Renal cortical epithelial cell (primary cell): ENCODE measurements at places on chromosomes 7 and 10.

- no peak for DNase-seq
Measured at GRCh38 chr10:45220931-45221330, 94.5 kb downstream of the OR13A1 start.

- peak; percentile 29 for DNase-seq
Measured at GRCh38 chr10:4595719-4596319, 230.2 kb upstream of the AKR1E2 start.

GRCh38 chr10:132882069-132882951 is 60.1 kb downstream of the CFAP46 start:
- DNase-seq: no peak

GRCh38 chr10:43032613-43033012 is 44.3 kb upstream of the RET start:
- DNase-seq: no peak

DNA sequence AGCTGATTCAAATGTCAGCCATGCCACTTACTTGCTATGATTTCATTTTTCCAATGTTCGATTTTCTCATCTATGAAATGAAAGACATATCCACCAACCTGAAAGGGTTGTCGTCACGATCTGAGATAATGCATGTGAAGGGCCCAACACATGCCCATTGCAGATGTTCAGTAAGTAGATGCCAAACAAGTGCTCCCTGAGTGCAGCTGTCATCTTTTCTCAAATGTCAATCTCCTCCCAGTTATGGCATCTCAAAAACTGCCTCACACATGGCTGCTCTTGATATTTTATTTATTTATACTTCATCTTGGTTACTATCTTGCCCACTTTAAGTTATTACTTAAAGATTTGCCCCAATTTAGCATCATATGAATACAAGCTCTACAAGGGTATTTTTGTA is 16.8 kb downstream of the CPEB3 start:
- no peak for DNase-seq

- DNase-seq: no peak
Measured at GRCh38 chr10:43665054-43665453, 16.4 kb upstream of the ZNF32 start.

DNA sequence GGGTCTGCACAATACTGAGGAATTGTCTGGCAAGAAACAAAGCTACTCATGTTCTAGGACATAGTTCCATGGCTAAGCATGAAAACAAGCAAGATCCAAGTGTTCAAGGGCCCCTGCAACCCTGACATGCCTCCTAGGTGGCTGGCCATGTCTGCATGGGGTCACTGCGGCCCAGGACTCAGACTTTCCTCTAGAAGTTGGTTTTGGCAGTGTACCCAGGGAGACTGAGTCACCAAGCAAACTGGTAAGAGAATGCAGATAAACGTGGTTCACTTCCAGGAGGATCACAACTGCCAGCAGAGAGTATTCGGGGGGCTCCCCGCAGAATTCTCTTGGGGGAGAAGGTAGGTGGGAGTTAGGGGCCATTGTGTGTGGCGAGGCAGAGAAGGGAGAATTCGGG is 7.4 kb upstream of the PFKFB3 start:
- DNase-seq: no peak

- no peak for DNase-seq
Measured at GRCh38 chr7:116071629-116072028, 41.1 kb upstream of the TFEC start.

- DNase-seq: peak; percentile 77
Measured at GRCh38 chr10:110357252-110357780, 52.6 kb upstream of the SMNDC1 start.

DNA sequence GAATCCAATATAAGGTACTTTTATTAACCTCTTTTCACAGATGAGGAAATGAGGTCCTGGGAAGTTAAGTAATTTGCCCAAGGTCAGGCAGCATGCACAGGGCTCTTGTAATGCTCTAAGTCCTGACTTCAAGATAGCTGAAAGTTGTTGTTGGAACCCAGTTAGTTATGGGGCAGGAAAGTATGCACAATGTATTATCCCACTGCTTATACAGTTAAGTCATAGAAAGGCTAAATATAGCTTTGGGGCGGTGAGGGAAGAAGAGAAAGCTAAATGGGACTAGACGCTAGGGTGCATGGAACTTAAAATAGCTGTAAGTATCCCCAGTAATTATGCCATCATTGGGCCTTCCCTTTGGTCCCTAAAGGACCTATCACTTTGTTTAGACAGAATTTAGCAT is 9.2 kb downstream of the GLCCI1 start:
- DNase-seq: no peak

GRCh38 chr10:6881987-6882386 is 301.9 kb upstream of the PRKCQ start:
- DNase-seq: no peak

GRCh38 chr10:32077896-32078485 is 21.8 kb upstream of the KIF5B start:
- peak; percentile 36 for DNase-seq

GRCh38 chr10:92590623-92591549 is 2.0 kb upstream of the KIF11 start:
- no peak for DNase-seq

- DNase-seq: no peak
Measured at GRCh38 chr10:78202386-78202785, 168.7 kb downstream of the RPS24 start.

GRCh38 chr7:112383671-112384417 is 66.4 kb upstream of the IFRD1 start:
- peak; percentile 15 for DNase-seq

GRCh38 chr10:11794566-11794965 is 28.6 kb upstream of the PROSER2 start:
- DNase-seq: peak; percentile 83

DNA sequence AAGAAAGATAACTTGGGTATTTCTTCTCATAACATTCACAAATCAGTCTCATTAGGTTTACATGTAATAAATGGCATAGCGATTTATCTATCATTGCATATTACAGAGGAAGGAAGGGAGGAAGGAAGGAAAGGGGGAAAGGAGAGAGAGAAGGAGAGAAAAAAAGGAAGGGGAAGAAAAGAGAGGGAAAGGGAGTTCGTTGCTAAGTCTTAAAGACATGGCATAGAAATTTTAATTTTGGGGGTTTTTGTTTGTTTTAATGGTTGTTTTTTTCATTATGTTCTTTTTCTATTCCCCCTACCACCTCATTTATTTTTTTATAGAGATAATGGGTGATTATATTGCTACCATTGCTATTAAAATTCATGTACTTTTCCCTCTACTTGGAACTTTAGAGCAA is 604.3 kb downstream of the IPMK start:
- no peak for DNase-seq

DNA sequence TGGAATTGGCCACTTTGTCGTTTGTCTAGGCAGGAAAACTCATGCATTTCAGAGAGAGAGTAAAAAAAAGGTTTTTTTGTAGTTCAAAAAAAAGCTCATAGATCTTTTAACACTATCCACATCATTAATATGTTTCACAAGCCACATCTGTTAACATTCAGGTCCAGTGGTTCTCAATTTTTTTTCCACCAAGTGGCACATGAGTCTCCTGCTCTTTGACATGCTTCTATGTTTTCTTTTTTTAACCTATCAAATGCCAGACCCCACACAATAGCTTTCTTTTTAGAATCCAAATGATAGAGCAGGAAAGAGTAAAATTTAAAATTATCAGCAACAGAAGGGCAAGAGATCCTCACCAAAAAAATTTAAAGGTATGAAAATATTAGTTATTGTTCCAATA is 20.3 kb downstream of the NOD1 start:
- DNase-seq: no peak

GRCh38 chr7:75995052-75995471 is 667 bp upstream of the TMEM120A start:
- DNase-seq: no peak

GRCh38 chr10:76540786-76541185 is 1096.8 kb downstream of the KCNMA1 start:
- DNase-seq: no peak

GRCh38 chr10:84829131-84829530 is 500.7 kb downstream of the CCSER2 start:
- no peak for DNase-seq

DNA sequence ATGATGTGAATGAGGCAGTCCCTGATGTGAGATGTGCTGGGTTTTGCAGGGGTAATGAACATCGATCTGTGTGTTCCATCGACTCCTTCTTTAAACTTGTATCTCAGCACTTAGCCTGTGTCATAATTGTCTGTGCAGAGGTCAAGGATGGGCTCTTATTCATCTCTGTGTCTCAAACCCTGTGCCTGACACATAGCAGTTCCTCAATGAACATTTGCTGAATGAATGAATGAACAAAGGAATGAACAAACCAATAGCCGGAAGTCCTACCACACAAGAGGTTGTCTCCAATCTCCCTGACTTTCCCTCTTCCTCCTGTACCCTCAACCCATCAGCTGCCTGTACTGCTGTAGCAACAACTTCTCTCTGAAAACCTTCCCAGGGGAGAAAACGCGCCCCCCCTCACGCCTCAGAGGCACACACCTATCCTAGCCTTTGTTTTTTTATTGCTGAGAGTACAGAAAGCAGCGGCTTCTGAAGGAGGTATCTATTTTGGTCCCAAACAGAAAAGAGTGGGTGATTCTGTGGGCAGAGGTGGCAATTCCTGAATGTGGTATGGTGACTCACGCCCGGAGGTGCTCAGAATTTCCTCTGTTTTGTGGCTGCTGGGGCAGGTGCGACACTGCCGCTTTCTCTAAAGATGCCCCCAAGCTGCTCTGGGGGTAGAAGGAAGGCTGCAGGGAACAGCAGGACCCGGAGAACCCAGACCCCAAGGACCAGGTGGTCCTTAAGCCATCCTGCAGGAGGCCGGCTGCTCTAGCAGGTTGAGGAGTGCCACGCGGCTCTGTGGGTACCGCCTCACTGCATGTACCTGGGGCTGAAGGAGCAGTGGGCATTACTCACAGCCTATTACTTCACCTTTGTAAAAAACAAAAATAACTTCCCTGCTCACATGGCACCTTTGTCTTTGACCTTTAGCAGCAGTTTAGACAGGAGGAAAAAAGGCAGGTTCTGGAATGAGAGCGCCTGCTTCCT is 9.6 kb downstream of the IL2RA start:
- DNase-seq: peak; percentile 43

DNA sequence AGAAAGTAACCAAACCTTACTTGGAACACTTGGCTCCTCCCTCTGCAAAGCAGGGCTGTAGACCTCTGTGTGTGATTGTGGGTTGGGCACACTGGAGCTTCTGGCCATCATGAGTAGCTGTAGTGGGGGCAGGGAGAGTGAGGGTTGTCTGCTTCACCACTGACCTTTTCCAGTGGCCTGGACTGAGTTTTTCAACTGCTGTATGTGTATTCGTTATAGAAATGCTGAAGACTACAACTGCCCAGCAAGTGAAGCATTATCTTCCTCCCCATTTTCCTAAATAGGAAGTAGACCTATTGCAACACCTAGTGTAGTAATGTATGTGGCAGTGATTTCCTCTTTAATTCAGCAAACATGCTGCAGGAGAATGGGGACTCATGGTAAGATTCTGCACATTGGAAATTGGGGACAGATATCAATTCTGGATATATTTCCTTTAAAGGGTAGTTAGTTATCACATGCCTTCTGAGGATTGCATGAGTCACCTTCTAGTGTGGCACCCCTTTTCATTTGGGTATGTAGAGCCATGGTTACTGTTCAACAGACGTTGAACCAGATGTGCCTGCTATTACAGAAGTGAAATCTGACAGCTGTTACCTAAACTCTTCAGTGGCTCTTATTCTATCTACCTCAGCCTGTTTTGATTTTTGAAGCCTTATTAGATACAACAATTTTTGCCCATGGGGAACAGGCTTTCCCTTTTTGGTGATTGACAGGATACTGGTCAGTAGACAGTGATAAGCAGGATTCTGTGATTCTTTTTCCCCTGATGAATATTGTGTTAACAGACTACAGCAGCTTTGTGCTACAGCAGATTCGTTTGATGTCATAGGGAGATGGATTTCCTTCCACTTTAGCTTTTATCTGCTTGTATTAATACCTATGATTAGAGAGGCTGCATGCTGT is 130.9 kb downstream of the SND1 start:
- DNase-seq: peak; percentile 38

DNA sequence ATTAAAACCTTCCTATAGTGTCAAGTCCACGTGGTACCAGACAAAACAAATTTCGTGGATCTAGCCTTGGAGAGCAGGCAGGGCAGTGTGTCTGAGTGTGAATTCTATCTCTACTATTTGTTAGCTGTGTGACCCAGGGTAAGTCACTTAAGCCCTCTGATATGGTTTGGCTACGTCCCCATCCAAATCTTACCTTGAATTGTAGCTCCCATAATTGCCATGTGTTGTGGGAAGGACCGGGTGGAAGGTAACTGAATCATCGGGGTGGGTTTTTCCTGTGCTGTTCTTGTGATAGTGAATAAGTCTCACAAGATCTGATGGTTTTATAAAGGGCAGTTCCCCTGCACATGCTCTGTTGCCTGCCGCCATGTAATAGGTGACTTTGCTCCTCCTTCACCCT is 2.8 kb upstream of the NPFFR1 start:
- DNase-seq: no peak

GRCh38 chr10:62422068-62422590 is 48.0 kb downstream of the ZNF365 start:
- DNase-seq: peak; percentile 80
